Transverse colon (tissue), 4 donors: ENCODE measurements at places on chromosomes 5 and 9.

DNA sequence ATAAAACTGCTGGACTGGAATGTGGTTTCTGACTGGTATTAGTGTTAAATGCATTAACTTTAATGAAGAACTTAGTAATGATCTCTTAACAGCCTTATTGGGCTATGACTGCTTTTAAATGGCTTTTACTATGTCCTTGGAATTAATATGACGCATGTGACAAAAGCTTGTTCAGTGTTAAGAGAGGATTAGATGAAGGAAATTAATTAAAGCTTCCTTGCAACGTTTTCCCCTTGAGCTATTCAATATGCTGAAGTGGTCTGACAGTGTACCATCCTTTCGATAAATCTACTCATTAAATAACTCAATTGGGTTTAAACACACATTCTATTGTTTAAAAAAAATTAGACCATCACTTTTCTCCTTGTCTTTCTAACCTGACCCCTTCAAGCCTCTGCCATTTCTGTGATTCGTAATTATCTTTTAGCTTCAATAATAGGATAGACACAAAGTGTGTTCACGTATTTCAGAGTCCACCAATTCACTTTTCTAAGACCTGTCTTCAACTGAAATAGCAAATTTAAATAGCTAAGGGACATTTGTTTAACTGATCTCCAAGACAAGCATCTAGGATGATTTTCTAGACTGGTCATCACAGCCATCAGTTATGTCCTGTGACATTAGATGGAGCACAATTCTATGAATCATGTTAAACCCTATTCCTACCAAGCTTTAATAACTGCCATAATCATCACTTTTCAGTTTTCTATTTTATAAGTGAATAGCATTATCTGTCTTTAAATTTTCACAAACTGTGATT is 1258.0 kb upstream of the CDH9 start:
- DNase-seq, result no peak

GRCh38 chr5:18216729-18217128 is 582.5 kb downstream of the TAF11L14 start:
- no peak for DNase-seq

GRCh38 chr5:120326651-120327050 is 137.4 kb upstream of the PRR16 start:
- no peak for DNase-seq

DNA sequence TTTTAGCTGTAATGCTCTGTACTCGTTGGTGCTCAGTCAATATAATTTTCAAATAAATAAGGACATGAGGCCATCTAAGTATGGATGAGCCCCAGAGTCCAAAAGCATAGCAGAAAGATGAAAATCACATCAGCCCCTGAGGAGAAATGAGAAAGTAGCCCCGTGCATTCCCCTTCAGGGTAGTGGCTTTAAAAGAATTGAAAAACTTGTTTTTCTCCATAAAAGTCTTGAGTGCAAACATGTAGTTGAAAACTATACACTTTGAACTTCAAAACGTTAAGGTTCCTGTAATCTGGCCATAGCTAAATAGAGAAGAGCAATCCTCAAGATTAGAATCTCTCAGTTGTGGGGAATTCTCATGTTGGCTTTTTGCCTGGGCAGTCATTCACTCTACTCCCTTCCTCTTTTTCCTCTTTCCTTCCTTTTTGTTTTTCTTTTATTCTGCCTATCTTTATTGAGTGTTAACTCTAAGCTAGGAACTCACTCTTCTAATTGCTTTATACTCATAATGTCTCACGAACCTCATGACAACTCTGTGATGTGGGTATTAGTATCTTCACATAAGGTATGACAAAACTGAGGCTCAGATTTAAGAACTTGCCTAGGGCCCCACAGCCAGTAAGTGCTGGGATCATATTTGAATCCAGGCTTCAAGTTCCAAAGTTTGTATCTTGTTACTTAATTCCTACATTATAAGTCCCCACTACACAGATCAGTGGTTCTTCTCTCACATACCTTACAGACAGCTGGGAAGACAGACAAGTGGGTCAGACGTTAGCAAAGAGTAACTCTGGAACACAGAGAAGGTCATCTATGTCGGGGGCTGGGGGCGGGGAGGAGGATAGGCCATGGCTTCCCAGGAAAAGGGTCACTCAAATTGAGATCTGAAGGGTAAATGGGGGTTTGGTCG is 46.4 kb upstream of the ABCA1 start:
- no peak for DNase-seq
